Cortex of kidney (tissue), 1 donor: ENCODE measurements at places on chromosomes 13 and 19.

- DNase-seq, result no peak
These were observed 5.3 kb downstream of the NCAN start for GRCh38 chr19:19217099-19217498.

DNA sequence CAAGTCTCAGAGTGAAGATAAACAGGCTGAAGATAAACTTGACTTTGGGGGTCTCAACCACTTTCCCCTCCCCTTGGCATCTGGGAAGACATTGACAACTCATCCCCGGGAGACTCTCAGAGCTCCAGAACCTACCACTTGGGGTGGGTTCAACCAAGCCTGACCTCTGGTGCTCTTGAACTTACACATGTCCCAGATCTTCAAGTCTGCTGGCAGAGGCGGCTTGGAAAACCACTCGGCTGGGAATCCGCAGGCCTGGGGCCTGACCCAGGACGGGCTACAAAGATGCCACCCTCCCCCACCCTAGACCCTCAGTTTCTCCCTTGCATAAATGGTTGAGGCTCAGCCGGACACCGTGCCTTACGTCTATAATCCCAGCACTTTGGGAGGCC lies 512 bp downstream of the LRRC8E start:
- no peak for DNase-seq

- DNase-seq, result no peak
These were observed 178.8 kb upstream of the RFC3 start for GRCh38 chr13:33639158-33639557.

- DNase-seq, result no peak
These were observed 52.6 kb downstream of the MAP4K1 start for GRCh38 chr19:38564981-38565690.

DNA sequence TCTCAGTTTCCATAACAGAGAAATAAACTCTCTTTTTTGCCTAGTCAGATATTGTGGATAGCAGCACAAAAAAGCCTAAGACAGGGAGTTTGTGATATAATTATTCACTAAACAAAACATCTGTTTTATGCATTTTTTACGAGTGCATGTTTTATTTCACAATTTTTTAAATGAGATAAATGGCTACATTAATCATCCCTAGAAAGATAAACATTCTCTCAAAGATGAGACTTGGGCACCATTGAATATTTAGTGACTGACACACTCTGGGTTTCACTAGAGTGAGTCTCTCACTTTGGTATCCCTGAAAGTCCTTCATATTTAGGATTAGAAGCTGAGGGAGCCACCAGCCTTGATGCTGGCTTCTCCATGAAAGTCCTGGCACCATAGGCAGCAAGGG lies 74.3 kb upstream of the LRCH1 start:
- no peak for DNase-seq

DNA sequence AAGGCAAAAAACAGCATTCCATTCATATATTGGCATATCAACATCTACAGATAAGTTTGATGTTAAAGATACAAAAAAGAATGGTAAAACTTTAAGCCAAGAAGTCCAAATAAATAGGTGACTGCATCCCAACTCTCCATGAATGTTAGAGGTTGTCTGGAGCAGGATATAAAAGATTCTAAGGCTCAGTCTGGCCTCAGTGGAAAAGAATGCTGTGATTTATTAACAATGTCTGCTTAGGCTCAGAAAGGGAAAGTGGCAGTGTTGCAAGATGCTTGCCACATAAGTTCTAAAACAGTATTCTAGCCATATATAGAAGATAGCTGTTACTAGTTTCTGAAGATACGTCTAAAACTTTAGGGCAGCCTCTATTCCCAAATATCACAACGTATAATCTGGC lies 179.8 kb upstream of the NBEA start:
- DNase-seq, result no peak

- no peak for DNase-seq
These were observed 924 bp downstream of the TNFSF13B start for GRCh38 chr13:108270442-108270841.

GRCh38 chr13:107716741-107717140 lies 498.6 kb downstream of the LIG4 start:
- DNase-seq, result no peak

- no peak for DNase-seq
These were observed 306.9 kb upstream of the KLHL1 start for GRCh38 chr13:70415136-70415535.

GRCh38 chr13:46354156-46355087 lies 32.6 kb downstream of the RUBCNL start:
- DNase-seq, result no peak

- no peak for DNase-seq
These were observed 855 bp downstream of the UNC13A start for GRCh38 chr19:17687141-17687856.
